ENCODE measurements at places on chromosomes 3 and 15. TPM values are rescaled to one million over a fixed set of nuclear protein-coding genes. Genes with fewer than 3 reads are reported as not detected.

The PLSCR5 gene
- not detected for total RNA-seq

The MBNL1 gene
- 658 TPM for total RNA-seq

- H3K27ac ChIP-seq = no peak overlapping the region
- H3K4me3 ChIP-seq = no peak overlapping the region
- no peak for DNase-seq
- H3K4me1 ChIP-seq = no peaks in the 10 kb centered on the region
- no peaks in the 10 kb centered on the region for H3K36me3 ChIP-seq
These were observed 117.7 kb downstream of the ALDH1A2 start for GRCh38 chr15:57947781-57948180.

GRCh38 chr3:70360979-70361760 lies 48.7 kb upstream of the MDFIC2 start:
- H3K27ac ChIP-seq = no peak overlapping the region
- H3K4me1 ChIP-seq = no peaks in the 10 kb centered on the region
- DNase-seq = no peak
- no peaks in the 10 kb centered on the region for H3K36me3 ChIP-seq
- no peaks in the 10 kb centered on the region for H3K27me3 ChIP-seq

- no peaks in the 10 kb centered on the region for H3K27me3 ChIP-seq
- H3K27ac ChIP-seq = no peak overlapping the region
- no peak for DNase-seq
- H3K4me3 ChIP-seq = no peak overlapping the region
These were observed 21.4 kb downstream of the CHL1 start for GRCh38 chr3:217948-218347.

DNA sequence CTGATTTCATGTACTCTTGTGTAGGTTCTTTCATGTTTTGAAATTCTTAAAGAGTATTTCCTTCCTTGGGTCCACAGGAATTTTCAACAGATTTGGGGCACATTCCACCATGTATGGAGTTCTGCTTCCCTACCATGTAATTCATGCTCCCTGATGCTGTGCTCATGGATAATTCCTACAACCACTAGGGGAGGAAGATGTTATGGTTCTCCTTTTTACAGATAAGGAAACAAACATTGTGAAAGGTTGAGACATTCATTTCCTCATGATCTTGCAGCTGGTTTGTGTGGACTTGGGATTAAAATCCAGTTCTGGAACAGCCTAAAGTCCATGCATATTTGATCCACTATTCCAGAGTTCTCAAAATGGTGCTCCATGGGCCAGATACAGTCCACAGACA lies 174.9 kb upstream of the FRMD4B start:
- H3K4me3 ChIP-seq = no peak overlapping the region
- H3K27me3 ChIP-seq = no peaks in the 10 kb centered on the region
- H3K36me3 ChIP-seq = no peaks in the 10 kb centered on the region
- H3K4me1 ChIP-seq = no peaks in the 10 kb centered on the region
- no peak for DNase-seq
